ENCODE measurements at places on chromosomes 1 and 21.

- DNase-seq = no peak
These were observed 407.6 kb upstream of the DEPDC1 start for GRCh38 chr1:68904477-68904876.

GRCh38 chr1:231850786-231851185 lies 224.2 kb downstream of the DISC1 start:
- no peak for DNase-seq

- no peak for DNase-seq
These were observed 13.4 kb downstream of the S1PR1 start for GRCh38 chr1:101250222-101250621.

DNA sequence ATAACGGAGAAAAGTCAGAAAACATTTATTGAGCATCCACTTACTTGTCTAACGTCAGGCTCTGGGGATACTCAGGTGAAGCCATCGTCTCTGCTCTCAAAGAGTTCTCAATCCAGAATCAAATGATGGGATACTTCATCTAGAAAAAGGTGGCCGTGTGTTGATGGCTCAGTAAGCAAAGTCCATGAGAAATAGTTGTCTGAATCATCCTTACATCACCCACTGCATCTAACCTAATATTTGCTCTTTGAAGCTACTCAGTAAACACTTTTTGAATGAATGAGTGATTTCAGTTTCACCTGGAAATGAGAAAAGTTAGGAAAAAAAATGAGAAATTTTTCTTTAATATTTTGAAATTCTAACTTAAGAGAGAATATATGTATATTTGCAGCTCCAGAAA lies 155.3 kb upstream of the PKN2 start:
- DNase-seq = no peak

- no peak for DNase-seq
These were observed 16.3 kb upstream of the RPS8 start for GRCh38 chr1:44759077-44759476.

DNA sequence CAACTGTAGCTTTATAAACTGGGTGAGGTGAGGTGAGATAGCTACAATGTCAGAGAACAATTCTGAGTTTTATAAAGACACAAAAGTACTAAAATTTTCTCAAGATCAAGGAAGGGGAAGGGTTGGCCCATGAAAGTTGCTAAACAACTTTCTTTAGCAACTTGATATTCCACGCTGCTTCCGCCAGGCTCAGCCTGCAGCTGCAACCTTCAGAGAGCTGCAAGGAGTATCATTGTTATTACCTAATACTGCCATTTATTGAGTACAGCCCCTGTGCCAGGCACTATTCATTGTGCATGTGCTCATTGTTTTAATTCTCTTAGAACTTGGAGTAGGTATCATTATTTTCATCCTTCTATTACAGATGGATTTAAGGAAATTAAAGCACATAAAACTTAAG lies 34.1 kb upstream of the SUCO start:
- no peak for DNase-seq

- DNase-seq = no peak
These were observed 1.1 kb downstream of the FOXO6 start for GRCh38 chr1:41362357-41362721.

- no peak for DNase-seq
These were observed 200.6 kb upstream of the HMCN1 start for GRCh38 chr1:185533596-185533995.

GRCh38 chr1:7579831-7580804 lies 191.0 kb upstream of the VAMP3 start:
- no peak for DNase-seq

- DNase-seq = no peak
These were observed 109.8 kb downstream of the C1orf94 start for GRCh38 chr1:34286511-34286910.

DNA sequence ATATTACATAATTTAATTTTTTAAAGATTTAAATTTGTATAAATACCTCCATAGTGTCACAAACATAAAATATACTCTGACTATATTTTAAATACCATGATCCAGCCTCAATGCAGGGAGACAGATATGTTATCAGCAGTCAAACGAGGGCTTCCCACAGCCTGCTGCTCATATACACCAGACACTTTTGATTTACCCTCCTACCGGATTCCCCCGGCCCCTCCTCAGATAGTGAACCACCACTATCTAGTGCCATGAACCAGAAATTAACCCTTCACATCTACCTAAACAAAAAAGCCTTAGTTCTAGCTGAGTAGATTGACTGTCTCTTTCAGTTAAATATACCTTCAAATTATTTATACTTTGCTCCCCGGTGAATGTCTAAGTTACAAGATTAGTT lies 52.4 kb upstream of the C1orf53 start:
- DNase-seq = no peak

- DNase-seq = no peak
These were observed 29.1 kb upstream of the SOAT1 start for GRCh38 chr1:179264507-179264906.

DNA sequence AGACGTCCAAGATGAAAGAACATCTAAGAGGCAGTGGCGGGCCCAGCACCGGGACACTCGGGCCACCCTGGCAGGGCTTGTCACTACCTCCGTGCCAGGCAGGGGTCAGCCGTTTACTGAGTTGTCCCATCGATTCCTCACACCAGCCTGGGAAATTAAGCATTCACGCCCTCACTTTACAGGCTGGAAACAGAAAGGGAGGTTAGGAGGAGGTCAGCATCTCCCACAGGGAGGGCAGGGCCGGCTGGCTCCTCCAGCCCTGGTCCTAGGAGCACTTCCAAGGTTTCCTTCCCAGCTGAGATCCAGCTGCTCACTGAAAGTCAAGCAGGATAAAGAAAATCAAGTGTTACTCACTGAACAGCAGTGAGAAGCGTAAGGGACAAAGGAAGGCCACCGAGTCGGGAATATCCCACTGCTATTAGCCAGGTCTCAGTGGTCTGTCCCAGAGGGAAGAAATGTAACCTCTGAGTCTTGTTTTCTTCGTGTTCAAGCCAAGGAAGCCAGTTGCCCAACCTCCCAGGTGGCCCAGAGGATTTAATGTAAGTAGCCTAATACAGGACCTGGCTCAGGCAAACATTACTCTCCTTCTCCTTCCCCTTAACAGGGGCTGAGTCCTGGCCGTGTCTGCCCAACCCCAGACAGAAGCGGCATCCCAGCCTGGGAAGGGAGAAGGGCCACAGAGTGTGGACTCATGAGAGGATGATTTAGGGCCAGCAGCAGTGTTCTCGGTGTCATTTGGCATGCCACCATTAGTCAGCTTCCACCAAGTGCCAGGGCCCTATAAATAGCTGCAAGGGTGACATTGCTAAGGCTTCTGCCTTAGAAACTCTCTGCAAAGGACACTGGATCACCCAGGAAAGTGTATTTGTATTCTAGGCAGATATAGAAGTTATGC lies 203.1 kb upstream of the GALNT2 start:
- DNase-seq = no peak

- no peak for DNase-seq
These were observed 124.8 kb downstream of the RIPK4 start for GRCh38 chr21:41641821-41642701.

- DNase-seq = no peak
These were observed 133.0 kb downstream of the PTPN14 start for GRCh38 chr1:214418391-214418790.

GRCh38 chr1:188988589-188988988 lies 1489.1 kb downstream of the BRINP3 start:
- no peak for DNase-seq

DNA sequence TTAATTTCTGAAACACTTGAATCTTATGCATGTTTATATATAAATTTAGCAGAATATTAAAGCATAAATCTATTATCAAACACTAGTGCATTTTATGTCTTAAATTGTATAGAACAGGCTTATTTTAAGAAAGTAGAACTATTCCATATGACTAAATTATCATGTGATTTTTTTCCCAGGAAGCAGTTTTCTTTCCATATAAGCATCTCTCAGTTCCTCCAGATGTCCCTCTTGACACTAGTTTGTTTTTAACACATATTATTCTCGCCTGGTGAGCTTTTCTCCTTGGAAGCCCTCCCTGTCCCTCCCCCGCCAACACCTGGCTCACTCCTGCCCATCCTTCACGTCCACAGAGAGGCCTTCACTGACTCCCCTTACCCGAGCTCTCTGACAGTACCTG lies 48.3 kb upstream of the BCAR3 start:
- no peak for DNase-seq

- no peak for DNase-seq
These were observed 112.5 kb downstream of the CYYR1 start for GRCh38 chr21:26460621-26461020.

- DNase-seq = peak; percentile 31
These were observed 11.9 kb upstream of the TNFRSF14 start for GRCh38 chr1:2544093-2544874.

GRCh38 chr1:91735266-91735845 lies 150.6 kb downstream of the TGFBR3 start:
- DNase-seq = no peak

GRCh38 chr1:43688594-43689000 lies 18.7 kb upstream of the ST3GAL3 start:
- DNase-seq = no peak

- DNase-seq = no peak
These were observed 2.2 kb downstream of the CAMK1G start for GRCh38 chr1:209585672-209586071.

GRCh38 chr1:42340901-42341300 lies 5.9 kb upstream of the FOXJ3 start:
- no peak for DNase-seq

GRCh38 chr1:11997081-11997850 lies 17.0 kb downstream of the MFN2 start:
- DNase-seq = no peak

DNA sequence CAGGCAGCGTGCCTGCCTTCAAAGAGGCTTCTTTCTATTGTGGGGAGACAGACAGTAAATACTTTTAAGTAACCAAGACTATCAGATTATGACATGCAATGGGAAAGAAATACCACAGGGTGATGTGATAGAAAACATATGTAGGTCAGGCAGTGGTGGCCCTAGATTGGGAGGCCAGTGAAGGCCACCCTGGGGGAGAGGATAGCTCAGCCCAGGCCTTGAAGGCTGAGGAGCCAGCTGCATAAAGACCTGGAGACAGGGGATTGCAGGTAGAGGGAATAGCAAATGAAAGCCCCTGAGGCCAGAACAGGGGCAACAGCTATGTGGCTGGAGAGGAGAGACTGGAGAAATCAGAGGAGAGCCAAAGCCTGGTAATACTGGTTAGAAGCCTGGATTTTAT lies 4.0 kb downstream of the SOX13 start:
- no peak for DNase-seq

DNA sequence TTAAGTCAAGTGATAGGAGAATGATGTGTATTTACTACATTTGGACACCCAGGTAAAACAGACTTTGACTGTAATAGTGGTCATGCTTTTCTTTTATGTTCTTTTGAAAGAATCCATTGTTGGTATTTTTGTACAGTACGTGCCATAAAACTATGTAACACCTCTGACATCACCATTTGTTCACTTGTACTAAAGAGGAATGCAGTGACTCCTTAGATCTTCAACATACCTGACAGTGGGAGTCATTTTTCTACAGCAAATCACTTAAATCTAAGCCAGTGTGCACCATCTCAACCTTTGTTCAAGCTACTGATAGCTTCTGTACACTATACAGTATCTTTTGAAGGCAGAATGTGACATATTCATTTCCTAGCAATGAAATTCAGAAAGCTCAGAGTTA lies 6.3 kb upstream of the PLD5 start:
- no peak for DNase-seq

DNA sequence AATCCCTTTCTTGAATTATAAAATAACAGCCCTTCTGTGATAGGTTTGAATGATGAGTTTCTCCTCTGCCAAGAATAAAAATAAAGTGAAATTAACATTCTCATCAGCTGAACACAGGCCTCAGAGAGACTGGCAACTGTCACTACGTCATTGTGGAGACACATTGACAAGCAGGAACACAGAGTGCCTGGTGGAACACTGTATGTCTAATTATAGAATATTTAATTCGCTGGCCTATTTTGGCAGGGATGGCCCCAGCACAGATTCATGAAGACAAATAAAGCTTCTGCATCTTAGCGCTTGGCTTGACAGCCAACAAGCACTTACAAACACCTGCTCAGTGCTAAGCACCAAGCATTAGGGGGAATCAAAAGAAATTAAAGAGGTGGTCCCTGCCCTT lies 52.0 kb upstream of the SMYD2 start:
- DNase-seq = no peak
